ENCODE measurements at places on chromosomes 7 and 10.
A peak's percentile ranks its signal among the peaks of the same experiment; 100 is the strongest.

DNA sequence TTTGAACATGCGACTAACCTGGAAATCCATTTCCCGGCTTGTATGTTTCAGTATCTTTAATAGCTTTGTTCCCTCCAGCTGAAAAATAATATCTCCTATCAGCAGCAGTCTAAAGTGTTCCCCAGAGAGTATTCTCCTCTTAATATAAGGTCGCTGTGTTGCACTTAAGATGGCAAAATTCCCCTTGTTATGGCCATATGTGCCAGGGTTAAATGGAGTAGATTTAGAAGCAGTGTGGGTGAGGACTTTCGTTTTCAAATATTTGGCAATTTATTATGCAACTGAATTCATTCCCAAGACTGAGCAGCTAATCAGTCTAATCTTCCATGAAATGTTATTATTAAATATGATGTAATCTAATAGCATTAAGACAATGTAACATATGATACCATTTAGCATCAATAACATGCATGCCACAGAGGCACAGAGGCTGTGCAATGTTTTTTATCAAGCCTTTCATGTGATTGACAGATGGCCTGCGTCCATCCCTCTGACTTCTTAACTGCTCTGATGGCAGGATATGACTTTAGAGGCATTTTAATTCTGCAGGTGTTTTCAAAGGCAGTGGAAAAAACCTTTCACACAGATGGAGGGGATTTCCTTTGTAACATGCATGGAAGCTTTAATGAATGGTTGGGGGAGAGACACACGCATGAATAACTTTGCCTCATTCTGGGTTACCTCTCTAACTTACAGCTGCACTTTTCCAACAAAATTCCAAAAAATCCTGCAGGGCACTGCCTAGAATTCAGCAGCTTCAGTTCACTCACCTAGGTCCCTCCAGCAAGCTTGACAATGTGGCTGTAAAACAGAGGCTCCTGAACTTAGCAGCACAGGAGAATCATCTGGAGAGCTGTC lies 55.1 kb upstream of the ZPBP start:
- DNase-seq = no peak

- no peak for DNase-seq
Measured at GRCh38 chr10:103193107-103193819, at the start of gene NT5C2. Gene NT5C2 (minus strand): TSS chr10:103193272. CDS start chr10:103174958, 18,314 bp downstream.

GRCh38 chr10:17562614-17563013 lies 54.6 kb downstream of the HACD1 start:
- DNase-seq = no peak

DNA sequence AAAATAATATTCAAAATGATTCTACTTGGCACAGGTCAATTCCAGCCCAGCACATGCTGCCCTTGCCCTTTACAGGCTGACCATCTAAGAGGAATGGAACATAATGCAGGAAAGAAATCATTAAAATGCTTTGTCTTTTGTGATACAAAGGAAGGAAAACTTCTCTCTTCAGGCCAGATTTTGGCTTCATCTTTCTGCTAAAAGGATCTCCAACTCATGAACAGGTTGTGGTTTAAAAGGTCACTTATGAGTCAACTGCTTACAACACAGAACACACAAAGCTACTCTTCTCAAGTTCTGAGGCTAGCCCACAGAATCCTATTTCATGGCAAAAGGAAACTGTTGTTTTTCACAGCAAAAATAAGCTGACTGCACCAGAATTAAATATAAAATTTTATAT lies 197.1 kb downstream of the DOCK4 start:
- no peak for DNase-seq

- no peak for DNase-seq
Measured at GRCh38 chr10:91690412-91690811, 57.5 kb upstream of the PPP1R3C start.

DNA sequence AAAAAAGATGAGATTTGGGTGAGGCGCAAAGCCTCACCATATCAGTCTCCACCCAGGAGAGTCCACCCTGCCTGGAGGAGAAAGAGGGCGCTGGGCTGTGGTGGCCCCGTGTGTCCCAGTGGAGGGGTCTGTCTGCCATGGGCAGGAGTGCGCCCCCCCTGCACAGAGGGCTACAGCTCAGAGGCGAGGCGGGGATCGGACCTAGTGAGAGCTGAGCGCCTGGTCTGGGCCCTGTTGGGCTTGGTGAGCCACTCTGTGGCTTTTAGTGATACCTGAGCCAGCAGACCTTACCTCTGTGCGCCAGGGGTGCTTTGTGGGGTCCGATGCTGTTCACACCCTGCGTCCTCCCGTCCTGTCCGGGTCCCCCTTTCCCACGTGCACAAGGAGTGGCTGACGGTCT lies 25.9 kb upstream of the GNA12 start:
- DNase-seq = no peak

DNA sequence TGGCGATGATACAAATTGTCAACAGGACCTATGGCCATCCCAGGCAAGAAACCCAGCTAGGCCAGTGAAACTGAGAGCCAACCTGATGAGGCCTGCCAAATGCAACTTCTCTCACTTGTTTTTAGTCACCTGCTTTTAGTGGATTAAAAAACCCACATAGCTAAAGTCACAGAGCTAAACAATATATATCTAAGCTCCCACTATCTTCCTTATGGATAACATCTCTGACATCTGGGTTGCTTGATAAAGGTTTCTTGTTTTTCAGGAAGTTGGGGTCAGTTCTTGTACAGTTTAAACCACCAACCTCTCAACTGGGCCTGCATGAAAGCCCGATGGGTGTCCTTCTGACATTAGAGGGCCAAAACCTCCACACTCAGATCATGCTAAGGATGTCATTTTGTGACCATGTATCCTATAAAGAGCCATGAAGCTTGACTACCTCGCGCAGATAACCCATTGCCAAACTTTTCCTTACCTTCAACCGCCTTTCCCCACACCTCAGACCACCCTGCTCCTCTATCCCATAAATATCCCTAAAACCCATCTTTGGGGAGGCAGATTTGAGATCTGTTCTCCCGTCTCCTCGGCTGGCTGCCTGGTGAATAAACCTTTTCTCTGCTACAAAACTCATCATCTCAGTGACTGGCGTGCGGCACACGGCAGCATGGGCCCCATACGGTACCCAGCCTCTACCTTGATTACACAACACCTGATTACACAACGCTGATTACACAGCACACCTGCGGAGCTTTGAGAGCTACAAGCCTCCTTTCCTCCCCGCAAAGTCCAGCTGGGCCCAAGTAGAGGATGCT lies 797 bp upstream of the STMP1 start:
- DNase-seq = no peak

DNA sequence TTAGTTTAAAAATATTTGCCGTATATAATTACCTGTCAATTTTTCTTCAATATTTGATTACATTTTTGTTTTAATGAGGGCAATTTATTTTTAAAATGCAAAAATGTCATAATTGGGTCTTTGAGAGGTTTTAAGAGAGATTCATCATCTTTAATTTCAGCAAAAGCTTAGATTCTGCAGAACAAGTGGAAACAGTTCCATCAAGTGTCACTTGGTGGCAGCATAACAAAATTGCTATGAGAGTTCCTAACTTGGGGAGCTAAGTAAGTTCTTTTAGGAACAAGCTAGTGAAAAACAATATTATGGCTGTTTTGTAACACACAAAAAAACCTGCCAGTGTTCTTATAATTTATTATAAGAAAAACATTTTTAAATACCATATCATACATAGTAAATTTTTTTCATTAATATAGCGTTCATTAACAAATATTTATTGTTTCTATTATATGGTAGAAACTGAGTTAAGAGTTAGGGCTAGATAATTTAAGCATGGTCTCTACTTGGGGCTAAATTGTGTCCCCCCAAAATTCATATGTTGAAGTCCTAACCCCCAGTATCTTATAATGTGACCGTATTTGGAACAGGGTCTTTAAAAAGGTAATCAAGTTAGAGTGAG lies 155.2 kb downstream of the MAGI2 start:
- no peak for DNase-seq

DNA sequence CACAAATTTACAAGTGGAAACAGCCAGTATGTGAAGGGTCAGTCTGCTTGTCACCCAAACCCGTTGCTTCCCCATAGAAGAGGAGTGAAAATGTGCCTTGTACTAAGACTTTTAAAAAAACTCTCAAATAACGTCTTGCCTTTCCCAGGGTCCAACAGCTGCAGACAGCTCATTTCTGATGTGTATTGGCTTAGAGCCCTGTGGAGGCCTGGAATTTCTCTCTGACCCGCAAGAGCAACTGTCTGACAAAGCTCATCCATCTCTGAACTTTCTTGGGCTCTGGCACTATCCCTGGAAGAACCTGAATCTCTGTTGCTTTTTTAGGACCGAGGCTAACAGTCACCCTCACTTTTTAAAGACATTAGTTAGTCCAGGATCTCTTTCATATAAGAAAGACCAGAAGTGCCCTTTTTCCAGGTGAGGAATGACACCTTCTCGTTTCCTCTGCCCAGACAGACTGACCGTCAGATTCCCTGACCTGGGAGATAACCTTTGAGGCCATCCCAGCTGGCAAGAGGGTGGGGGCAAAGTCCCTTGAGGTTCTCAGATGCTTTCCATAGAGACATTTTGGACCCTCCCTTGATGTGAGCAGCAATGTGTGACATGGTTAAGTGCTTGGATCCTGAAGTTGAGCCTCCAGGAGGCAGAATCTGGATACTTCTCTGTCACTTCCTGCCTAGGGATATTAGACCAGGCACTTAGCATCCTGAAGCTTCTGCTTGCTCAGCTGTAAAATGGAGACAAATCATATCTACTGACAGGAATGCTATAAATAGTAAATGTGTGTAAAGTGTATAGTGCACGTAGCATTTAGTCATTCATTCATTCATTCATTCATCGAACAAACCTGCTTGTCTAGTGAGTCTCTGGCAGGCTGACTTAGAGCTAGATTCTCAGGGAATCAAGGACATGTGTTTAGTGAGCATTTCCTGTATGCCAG lies 4.5 kb upstream of the NODAL start:
- no peak for DNase-seq

DNA sequence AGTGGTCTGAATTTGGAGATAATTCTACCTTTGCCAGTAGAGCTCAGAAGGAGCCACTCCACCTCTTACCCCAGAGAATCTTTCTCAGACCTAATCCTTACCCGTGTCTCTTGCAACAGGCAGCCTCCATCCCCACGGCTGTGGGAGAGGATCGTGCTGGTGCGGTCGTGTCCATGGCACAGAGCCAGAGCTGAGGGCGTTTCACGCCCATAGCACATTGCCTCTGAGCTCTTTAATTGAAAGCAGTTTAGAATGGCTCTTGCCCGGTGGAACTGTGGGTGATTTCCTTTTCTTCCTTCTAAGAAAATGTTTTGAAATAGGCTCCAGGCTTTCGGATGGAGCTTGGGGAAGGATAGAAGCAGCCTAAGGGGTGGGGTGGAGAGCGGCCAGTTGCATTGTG lies 41.5 kb downstream of the PRF1 start:
- DNase-seq = no peak

DNA sequence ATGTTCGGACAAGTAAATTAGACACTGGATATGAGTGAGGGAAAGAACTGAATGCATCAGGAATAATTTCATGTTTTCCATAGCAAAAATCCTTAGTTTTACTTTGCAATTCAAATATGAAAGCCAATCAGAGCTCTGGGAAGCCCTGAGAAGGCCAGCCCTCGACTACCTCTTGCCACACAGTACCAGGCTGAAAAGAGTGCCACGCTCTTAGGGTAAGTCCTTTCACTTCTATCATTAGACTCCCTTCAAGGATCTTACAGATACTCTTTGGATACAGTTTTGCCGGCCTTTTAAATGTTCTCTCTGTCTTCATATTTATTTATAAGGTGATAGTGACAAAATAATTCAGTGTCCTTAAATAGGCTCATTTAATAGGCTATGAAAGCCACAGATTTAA lies 1.9 kb downstream of the COBL start:
- no peak for DNase-seq

- no peak for DNase-seq
Measured at GRCh38 chr10:99779335-99779734, 3.1 kb upstream of the ABCC2 start.

GRCh38 chr10:78687626-78688025 lies 381.1 kb upstream of the ZMIZ1 start:
- DNase-seq = no peak

- DNase-seq = no peak
Measured at GRCh38 chr10:105743343-105744056, 1102.4 kb downstream of the SORCS3 start.

DNA sequence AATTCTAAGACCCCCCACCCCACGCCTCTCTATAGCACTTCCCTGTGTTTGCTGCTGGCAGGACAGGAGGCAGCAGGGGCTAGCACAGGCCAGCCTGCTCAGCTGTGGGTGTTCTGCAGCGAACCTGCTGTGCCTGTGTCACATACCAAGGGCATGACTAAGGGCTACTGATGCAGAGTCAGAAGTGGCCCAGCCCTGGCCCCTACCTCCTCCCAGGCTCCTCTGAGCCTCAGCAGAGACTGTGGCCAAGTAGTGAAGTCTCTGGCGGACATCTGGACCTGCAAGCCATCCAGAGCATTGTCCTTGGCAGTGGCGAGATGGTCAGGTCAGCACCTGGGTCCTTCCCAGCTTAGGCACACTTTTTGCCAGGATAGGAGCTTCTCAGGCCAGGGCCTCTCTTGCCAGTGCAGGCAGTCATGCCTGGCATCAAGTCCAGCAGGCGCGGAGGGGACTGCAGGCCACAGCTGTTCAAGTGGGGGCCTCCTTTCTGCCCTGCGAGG lies 116.3 kb upstream of the RET start:
- DNase-seq = no peak

- peak; percentile 33 for DNase-seq
Measured at GRCh38 chr7:16739863-16740622, 13.5 kb upstream of the TSPAN13 start.

- DNase-seq = no peak
Measured at GRCh38 chr7:131038153-131038552, 289.5 kb upstream of the MKLN1 start.

GRCh38 chr10:129936266-129936922 lies 27.7 kb downstream of the EBF3 start:
- DNase-seq = no peak

GRCh38 chr10:13813550-13813949 lies 226.8 kb downstream of the PRPF18 start:
- no peak for DNase-seq

Data from GOT3 (cell line).